ENCODE measurements at places on chromosomes 5 and 9. TPM values are rescaled to one million over a fixed set of nuclear protein-coding genes. Genes with fewer than 3 reads are reported as not detected.

- DNase-seq: no peak
Observed at GRCh38 chr9:114212826-114213225, 57.5 kb downstream of the COL27A1 start.

- DNase-seq: no peak
Observed at GRCh38 chr9:124450241-124450924, at the start of gene ADGRD2. ADGRD2 (plus strand) TSS chr9:124450451; CDS start chr9:124451667, 1,216 bp downstream.

GRCh38 chr5:67206929-67207328 is 10.3 kb upstream of the CD180 start:
- no peak for DNase-seq

- no peak for DNase-seq
Observed at GRCh38 chr9:71368157-71368556, 246.7 kb upstream of the TRPM3 start.

DNA sequence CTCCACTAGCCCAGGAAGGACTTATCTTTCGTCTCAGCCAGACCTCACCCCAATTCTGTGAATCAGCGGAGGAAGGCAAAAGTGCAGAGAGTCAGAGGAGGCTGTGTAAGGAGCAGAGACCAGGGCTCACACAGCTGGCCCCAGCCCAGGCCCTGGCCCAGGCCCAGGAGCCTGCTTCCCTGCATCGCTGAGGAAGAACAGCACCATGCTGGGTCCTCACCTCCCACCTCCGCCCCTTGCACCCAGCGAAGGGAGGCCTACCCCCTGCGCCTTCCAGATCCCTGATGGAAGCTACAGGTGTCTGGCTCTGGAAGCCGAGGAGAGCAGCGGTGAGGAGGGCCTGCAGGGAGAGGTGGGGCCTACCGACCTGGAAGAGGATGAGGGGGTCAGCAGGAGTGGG is 22.3 kb upstream of the SYNPO start:
- no peak for DNase-seq

DNA sequence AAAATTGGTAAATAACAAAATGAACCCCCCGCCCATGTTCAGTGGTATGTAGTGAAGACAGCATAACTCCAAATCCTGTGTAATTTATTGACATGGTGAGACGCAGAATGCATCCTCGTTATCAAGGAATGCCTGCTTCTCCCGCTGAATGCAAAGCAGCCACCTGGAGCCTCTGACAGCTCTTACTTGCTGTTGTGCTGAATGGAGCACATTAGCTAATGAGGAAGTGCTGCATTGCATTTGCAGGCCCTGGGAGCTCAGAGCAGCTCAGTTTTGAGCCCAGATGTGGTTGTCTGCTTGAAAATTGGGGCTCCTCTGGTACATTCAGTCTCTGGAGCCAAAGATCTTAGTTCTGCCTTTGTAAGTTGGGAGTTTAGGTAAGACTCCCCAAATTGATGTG is 28.9 kb downstream of the PLAC8L1 start:
- DNase-seq: no peak

DNA sequence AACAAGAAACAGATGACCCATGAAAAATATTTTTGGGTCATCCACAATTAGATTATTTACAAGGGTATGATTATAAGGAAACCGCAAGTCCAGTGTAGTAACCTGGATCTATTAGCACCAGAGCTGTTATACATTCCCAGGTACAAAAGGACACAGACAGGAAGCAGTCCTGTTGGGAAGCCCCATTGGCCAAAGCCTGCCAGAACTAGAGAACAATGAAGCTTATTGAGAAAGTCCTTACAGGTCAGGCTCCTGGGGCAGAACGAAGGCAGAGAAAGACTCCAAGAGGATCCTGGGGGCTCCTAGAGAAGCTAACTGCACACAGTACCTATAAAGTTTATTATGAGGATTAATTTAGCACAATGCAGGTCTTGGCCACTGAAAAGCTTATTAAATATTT is 169.9 kb downstream of the PARP8 start:
- no peak for DNase-seq

DNA sequence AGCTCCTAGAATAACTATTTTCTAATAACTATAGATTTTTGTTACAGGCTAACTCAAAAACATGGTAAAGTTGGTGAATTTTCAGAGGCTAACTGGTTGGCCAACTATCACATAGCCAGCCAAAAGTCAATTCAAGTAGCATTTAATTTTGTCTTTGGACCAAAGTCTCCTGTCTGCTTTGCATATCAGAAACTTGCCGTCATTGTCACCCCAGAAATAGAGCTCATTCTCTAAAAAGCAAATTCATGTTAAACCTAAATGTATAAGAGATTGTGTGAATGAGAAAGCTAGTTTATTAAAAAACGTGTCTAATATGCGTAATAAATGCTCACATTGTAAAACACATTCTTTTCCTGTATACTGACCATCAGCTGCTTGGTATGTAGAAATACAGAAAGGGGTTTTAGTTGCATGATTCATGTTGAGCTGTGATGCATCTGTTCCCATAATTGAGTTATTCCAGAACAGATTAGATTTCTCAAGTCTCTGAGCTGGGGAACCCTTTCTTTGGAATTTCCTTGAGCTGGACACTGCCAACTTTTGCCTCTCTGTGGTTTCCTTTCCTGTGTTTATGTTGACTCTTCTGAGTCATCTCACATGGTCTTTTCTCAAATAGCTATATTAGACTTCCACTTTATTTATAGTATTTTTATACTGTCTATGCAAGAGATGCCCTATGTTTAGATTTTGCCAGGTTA is 7.3 kb downstream of the SRFBP1 start:
- DNase-seq: no peak

GRCh38 chr5:28523888-28524635 is 1485.7 kb upstream of the CDH9 start:
- no peak for DNase-seq

- DNase-seq: no peak
Observed at GRCh38 chr5:43233946-43234345, 41.9 kb downstream of the NIM1K start.

GRCh38 chr9:87717456-87717855 is 8.5 kb upstream of the CTSL start:
- no peak for DNase-seq

DNA sequence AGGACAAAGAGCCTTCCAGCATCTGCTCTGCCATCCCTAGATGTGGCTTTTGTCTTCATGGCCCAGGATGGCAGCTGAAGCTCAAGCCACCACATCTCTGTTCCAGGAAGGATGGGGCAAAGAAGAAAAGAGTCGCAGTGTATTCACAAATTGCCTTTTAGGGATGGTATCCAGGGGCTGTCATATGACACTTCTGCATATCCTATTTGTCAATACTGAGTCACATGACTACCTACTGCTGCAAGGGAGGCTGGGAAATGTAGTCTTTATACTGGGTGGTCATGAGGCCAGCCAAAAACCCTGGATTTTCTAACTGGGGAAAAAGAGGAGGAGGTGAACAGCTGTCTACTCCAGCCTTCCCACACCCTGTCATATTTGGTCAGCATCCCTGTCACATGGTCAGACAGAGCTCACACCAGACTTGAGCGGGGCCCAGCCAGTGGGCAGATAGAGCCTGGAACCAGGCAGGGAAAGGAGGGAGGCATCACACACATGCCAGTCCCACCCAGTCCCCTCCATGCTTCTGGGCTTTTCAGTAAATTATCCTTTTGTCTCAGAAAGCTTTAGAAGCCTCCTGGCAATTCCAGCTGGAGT is 52.0 kb downstream of the OLFM1 start:
- DNase-seq: no peak

DNA sequence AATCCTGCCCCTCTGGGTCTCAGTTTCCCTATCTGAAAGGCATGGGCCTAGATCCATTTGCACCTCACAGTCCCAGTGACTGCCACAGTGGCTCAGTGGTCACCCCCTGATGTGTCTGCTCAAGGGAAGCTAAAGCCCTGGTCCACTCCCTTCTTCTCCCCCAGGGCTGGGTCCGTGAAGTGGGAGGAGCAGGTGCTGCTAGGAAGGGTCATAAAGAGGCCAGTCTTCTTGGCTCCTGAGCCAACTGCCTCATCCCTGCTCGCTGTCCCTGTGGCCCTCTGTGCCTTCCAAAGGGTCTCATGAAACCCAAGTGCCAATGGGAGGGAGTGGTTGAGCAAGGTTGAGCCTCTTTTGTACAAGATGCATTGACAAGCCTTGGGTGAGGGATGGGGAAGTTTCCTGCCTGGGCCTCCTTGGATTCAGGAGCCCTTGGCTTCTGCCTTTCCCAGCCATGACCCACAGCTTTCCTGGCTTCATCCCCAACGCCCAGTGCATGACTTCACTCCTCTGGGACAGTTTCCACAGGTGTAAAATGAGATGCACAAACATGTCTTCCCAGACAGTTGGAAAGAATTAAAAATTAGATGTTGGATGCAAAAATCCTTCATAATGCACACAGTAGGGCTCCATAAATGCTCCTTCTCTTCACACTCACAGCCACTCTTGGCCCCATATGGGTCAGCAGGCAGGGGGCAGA is 1.6 kb upstream of the SLC6A7 start:
- DNase-seq: no peak

DNA sequence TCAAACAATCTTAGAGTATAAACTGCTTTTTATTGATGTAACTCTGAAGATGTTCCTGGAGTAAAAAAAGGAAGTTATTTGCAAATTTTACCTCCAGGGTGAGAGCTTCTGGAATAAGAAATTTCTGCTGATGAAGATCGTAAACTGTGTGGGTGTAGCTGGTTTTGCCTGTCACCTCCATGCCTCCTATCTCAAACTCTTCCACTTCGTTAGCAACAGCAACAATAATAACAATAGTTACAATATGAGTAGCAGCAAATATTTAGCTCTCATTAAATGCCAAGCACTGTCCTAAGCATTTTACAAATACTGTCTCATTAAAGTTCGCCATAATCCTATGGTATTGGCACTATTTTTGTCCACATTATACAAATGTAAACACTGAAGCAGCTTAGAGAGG is 57.9 kb downstream of the GCNT1 start:
- DNase-seq: no peak

The MAMDC2 gene
- 1.9 TPM for total RNA-seq

The GCNT4 gene
- total RNA-seq: 1.8 TPM

The NINJ1 gene
- total RNA-seq: 46.3 TPM
